Type B pancreatic cell (in vitro differentiated cells): ENCODE measurements at places on chromosomes 7 and 10. TPM values are rescaled to one million over a fixed set of nuclear protein-coding genes. Genes with fewer than 3 reads are reported as not detected.

PBLD gene
- total RNA-seq = 6.2 and 6.9 TPM in 2 replicates

GRCh38 chr7:101747879-101748345 lies 69.5 kb upstream of the CUX1 start:
- no peak overlapping the region for H3K27ac ChIP-seq
- no peak overlapping the region for H3K4me3 ChIP-seq

- H3K36me3 ChIP-seq = peaks cover 58% of the 10 kb centered on the region
- no peak overlapping the region for H3K4me3 ChIP-seq
- H3K27me3 ChIP-seq = no peaks in the 10 kb centered on the region
- H3K4me1 ChIP-seq = no peaks in the 10 kb centered on the region
These were observed 61.6 kb downstream of the CYP51A1 start for GRCh38 chr7:92072708-92073107.

DNA sequence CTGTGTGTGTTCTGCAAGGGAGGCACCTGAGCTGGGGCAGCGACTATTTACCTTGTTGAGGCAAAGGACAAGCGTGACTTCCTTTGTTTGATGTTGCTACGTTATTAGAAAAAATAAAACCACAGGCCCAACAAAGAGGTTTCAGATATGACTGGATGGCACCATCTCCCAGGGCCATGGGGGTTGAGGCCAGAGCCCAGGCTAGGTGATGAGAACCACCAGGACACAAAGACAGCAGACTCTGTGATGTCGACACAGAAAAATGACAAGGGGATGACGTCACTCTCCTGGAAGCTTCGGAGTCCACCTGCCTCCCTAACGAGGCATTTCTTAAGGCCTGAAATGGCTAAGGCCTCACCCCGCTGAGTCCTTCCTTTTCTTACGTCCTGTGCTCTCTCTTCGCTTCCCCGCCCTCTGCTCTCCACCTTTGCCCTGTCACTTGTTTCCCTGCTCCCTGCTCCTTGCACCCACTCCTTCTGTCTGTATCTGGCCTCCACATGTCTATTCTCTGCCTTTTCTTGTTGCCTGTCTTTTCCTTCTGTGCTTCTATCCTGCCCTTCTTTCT lies 83.0 kb upstream of the ADRB1 start:
- peak overlapping the region; percentile 38 for H3K4me3 ChIP-seq
- H3K36me3 ChIP-seq = no peaks in the 10 kb centered on the region
- peak overlapping the region; percentile 78 for H3K27ac ChIP-seq
- no peak for DNase-seq
- no peaks in the 10 kb centered on the region for H3K27me3 ChIP-seq

PLPP4 gene
- total RNA-seq = 1.3 and 4.4 TPM in 2 replicates

NODAL gene
- not detected in 2 replicates for total RNA-seq

DNA sequence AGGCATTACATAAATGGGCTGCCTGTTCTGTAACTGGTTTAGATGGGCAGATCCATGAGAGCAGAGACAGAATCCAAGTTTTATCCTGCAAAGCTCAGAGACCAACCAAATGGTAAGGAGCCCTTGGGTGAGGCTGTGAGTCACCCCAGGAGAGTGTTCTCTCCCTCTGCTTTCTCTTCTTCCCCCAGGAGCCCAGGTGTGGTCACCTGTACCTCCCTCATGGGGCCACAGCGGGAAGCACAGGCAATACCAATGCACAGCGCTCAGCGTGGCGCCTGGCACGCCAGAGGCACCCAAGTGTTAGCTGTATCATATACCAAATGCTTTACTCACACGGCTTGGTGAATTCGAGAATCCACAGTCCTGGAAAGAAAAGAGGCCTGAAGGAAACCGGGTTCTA lies 39.4 kb downstream of the CTBP2 start:
- peak overlapping the region; percentile 79 for H3K27ac ChIP-seq
- no peak for DNase-seq
- H3K36me3 ChIP-seq = peaks cover 18% of the 10 kb centered on the region
- peaks cover 43% of the 10 kb centered on the region for H3K4me1 ChIP-seq
- no peaks in the 10 kb centered on the region for H3K27me3 ChIP-seq

KCNMA1 gene
- total RNA-seq = 27.9 and 30.1 TPM in 2 replicates

DNA sequence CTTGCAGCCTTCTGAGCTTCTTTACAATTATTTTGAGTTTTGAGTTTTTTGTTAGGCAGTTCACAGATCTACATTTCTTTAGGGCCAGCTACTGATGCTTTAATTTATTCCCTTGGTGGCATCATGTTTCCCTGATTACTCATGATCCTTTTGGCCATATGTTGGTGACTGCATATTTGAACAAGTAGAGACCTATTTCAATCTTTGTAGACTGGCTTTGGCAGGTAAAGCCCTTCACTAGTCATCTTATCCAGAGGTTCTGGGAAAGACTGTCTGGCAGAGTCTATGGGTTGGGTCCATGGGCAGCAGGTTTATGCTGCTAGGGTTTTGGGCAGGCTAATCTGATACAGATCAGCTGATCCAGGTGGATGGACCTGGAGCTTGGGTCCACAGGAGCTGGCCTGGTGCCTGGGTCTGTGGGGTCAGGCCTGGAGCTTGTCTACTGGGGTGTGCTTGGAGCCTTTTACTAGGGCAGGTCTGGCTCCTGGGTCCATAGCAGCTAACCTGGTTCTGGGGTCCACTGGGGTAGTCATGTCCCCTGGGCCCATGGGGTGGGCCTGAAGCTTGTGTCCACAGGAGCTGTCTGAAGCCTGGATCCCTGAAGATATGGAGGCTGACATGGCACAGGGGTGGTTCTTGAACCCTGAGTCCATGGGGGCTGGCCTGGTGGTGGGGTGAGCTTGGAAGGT lies 72.7 kb downstream of the GPR85 start:
- no peak overlapping the region for H3K4me3 ChIP-seq
